ENCODE measurements at places on chromosomes 6 and 20. TPM values are rescaled to one million over a fixed set of nuclear protein-coding genes. Genes with fewer than 3 reads are reported as not detected.

- H3K4me1 ChIP-seq = no peaks in the 10 kb centered on the region
- DNase-seq = no peak
- H3K36me3 ChIP-seq = no peaks in the 10 kb centered on the region
- peaks cover 19% of the 10 kb centered on the region for H3K27me3 ChIP-seq
- H3K4me3 ChIP-seq = no peak overlapping the region
Measured at GRCh38 chr20:50715694-50716093, 15.7 kb upstream of the PARD6B start.

GRCh38 chr20:24406750-24407149 lies 62.7 kb upstream of the SYNDIG1 start:
- H3K36me3 ChIP-seq = no peaks in the 10 kb centered on the region
- H3K27me3 ChIP-seq = peaks cover 1% of the 10 kb centered on the region
- peaks cover 6% of the 10 kb centered on the region for H3K4me1 ChIP-seq
- H3K27ac ChIP-seq = no peak overlapping the region
- DNase-seq = no peak

- H3K36me3 ChIP-seq = no peaks in the 10 kb centered on the region
- no peak for DNase-seq
- H3K27me3 ChIP-seq = no peaks in the 10 kb centered on the region
Measured at GRCh38 chr20:16904751-16905150, 156.6 kb downstream of the OTOR start.

GRCh38 chr20:9332791-9333479 lies 181.5 kb upstream of the LAMP5 start:
- H3K27ac ChIP-seq = no peak overlapping the region
- no peak for DNase-seq
- no peaks in the 10 kb centered on the region for H3K4me1 ChIP-seq
- no peaks in the 10 kb centered on the region for H3K27me3 ChIP-seq

- no peaks in the 10 kb centered on the region for H3K27me3 ChIP-seq
- H3K4me3 ChIP-seq = no peak overlapping the region
- peaks cover 3% of the 10 kb centered on the region for H3K4me1 ChIP-seq
- DNase-seq = no peak
Measured at GRCh38 chr6:5680095-5680494, 326.6 kb downstream of the NRN1 start.

DNA sequence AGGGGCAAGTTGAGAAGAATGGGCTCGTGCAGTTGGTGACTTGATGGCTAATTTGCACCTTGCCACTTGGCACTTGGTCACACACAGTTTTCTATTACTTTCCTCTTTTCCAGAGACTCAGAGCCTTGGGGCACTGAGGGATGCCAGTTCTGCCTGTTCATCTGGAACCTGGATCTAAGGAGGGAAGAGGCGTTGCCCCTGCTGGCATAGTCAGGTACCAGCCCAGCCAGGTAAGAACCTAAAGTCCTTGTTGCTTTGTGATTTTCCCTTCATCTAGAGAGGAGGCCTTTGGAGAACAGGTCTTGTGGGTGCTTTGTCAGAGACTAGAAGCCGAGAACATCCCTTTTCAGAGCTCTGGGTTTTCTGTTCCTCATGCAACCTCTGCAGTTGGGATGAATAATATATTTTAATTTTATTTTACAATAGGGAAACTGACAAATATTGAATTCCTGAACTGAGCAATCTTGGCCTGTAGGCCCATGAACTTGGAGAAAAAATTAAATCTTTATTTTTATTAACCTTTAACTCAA lies 11.4 kb downstream of the SYTL3 start:
- H3K27ac ChIP-seq = no peak overlapping the region
- H3K4me3 ChIP-seq = no peak overlapping the region
- H3K4me1 ChIP-seq = peaks cover 37% of the 10 kb centered on the region
- H3K36me3 ChIP-seq = peaks cover 67% of the 10 kb centered on the region
- DNase-seq = no peak

DNA sequence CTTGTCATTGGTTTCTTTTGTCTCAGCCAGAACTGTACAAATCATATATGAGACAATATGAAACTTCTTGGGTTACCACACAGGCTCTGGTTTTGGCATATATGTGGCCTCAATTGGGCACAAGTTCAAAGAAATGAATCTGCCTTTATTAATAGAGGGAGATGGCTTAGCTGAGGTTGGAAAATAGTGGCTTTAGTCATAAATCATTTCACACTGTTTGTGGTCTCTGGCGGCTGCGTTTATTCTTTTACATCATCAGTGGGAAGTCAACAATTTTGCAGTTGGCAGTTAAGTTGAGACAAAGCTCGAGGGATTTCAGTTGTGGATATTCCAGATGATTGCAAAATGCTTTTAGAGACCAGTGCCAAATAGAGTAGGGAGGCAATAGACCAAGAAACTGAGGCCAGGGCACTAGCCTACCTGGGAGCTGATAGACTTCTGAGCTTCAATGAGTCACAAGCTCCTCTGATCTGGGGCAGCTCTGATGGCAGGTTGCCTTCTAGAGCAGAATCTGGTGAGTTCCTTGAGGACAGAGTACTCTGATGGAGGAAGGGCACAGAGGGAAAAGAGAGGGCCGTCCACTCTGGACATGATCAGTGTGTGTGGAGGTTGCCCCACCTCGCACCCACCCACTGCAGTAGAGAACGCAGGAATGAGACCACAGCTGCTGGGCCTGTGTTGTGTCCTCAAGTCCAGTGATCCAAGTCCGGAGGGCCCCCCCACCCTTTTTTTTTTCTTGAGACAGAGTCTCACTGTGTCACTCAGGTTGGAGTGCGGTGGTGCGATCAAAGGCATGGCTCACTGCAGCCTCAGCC lies 73.5 kb downstream of the ARMC2 start:
- H3K4me1 ChIP-seq = peaks cover 49% of the 10 kb centered on the region
- no peak overlapping the region for H3K4me3 ChIP-seq
- H3K27me3 ChIP-seq = peaks cover 67% of the 10 kb centered on the region
- peaks cover 21% of the 10 kb centered on the region for H3K36me3 ChIP-seq
- peak; percentile 63 for DNase-seq
- peak overlapping the region; percentile 78 for H3K27ac ChIP-seq

DNA sequence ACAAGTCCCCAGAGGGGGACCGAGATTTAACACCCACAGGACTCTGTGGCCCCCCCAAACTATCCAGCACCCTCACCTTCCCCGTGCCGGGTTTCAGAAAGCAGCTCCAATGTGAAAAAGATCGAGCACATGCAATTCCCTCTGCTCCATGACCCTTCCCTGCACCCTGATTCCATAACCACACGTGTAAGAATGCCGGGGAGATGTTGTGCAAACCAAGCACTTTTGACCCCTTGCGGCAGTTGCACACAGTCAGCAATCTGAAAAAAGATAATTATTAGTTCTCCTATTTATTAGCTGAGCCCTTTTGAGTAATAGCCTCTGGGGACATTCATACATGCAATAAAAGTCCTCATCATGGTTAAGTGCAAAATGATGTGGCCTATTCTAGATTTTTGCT lies 13.0 kb downstream of the FOXQ1 start:
- no peaks in the 10 kb centered on the region for H3K4me1 ChIP-seq
- peaks cover 31% of the 10 kb centered on the region for H3K27me3 ChIP-seq
- no peak overlapping the region for H3K4me3 ChIP-seq
- H3K27ac ChIP-seq = no peak overlapping the region
- no peak for DNase-seq
- no peaks in the 10 kb centered on the region for H3K36me3 ChIP-seq

- no peaks in the 10 kb centered on the region for H3K36me3 ChIP-seq
- peaks cover 2% of the 10 kb centered on the region for H3K27me3 ChIP-seq
- no peaks in the 10 kb centered on the region for H3K4me1 ChIP-seq
- DNase-seq = no peak
- no peak overlapping the region for H3K4me3 ChIP-seq
Measured at GRCh38 chr20:63094767-63095499, 88.2 kb upstream of the BHLHE23 start.

DNA sequence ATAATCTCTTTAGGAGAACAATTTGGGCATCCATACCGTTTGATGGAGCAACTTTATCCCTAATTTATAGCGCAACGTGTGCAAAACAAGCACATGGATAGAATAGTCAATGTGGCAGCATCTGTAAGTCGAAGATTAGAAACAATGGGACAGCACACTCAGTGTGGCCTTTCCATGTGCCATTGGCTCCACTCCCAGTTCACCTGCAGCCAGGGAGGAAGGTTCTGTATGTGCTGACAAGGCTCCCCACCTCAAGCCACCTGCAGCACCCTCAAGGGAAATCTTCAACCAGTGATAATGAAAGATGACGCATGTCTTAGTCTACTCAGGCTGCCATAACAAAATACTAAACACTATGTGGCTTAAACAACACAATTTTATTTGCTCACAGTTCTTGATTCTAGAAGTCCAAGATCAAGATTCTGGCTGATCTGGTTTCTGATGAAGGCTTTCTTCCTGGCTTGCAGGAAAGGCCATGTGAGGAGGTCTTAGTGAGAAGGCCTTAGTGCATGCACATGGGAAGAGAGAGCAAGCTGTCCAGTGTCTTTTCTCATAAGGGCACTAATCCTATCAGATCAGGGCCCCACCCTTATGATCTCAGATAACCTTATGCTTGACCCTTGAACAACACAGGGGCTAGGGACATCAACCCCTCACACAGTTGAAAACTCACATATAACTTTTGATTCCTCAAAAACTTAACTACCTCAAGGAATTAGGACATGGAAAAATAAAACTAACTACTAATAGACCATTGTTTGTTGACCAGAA lies 34.9 kb upstream of the SHLD1 start:
- H3K27me3 ChIP-seq = no peaks in the 10 kb centered on the region
- H3K4me3 ChIP-seq = no peak overlapping the region
- H3K4me1 ChIP-seq = peaks cover 15% of the 10 kb centered on the region
- DNase-seq = no peak
- H3K36me3 ChIP-seq = no peaks in the 10 kb centered on the region

The TTI1 gene
- total RNA-seq = 21.7 TPM

The UST gene
- total RNA-seq = 0.93 TPM

All from activated CD4-positive, alpha-beta memory T cell treated with anti-CD3 and anti-CD28 coated beads, Interleukin-2, amount 10 ng/mL, durations not matched to agents 7 days and 5 days (primary cell).